ENCODE measurements at places on chromosomes 16 and 17.

DNA sequence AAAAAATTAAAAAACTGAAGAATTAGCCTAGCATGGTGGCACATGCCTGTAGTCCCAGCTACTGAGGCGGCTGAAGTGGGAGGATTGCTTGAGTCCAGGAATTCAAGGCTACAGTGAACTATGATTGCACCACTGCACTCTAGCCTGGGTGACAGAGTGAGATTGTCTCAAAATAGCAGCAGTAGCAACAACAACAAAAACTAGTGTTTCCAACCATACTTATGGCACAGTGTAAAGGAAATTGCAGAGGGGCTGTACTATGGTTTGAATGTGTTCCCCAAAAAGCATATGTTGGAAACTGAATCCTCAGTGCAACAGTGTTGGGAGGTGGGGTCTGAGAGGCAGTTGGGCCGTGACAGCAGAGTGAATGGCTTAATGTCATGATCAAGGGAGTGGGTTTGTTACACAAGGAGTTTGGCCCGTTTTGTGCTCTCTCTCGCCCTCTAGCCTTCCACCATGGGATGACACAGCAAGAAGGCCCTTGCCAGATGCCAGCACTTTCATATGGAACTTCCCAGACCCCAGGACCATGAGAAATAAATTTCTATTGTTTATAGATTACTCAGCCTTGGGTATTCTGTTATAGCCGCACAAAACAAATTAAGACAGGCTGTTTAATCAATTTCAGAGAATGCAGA is 70.0 kb downstream of the PGS1 start:
- no peak for DNase-seq

GRCh38 chr16:85750146-85750826 is 610 bp downstream of the C16orf74 start:
- no peak for DNase-seq

- peak; percentile 53 for DNase-seq
Observed at GRCh38 chr17:18141210-18141803, 32.8 kb downstream of the MYO15A start.

GRCh38 chr16:58488531-58488930 is 11.4 kb upstream of the NDRG4 start:
- DNase-seq, result no peak

- no peak for DNase-seq
Observed at GRCh38 chr16:46911038-46911437, 26.9 kb downstream of the GPT2 start.

DNA sequence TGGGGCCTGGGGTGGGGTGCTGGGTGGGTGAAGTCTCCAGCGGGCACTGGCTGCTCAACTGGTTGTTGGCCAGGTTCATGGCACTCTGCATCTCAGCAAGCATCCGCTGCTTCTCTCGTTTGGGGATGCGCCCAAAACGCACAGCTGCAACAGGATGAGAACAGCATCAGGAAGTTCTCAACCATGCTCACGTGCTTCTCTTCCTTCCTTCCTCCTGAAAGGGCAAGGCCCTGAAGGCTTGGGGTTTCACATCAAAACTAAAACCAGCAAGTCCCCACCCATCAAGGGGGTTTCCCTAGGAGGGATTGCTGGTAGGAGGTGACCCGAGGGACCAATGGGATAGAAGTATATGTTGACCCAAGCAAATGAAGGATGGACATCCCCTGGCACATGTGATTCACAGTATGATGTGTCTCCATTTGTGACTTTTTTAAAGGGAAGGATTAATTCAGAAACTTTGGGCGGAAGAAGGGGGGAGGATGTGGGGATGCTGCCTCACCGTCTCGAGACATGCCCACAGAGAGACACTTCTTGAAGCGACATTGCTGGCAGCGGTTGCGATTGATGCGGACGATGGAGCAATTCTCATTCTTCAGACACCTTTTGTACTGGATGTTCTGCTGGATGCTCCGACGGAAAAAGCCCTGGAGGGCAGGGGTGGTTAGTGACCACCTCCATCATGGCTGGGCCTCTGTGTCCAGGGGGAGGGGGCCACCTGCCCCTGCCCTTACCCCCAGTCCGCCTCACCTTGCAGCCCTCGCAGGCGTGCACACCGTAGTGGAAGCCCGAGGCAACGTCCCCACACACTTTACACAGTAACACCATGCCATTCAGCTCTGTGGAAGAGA is 4.2 kb downstream of the NR1D1 start:
- DNase-seq, result peak; percentile 49

DNA sequence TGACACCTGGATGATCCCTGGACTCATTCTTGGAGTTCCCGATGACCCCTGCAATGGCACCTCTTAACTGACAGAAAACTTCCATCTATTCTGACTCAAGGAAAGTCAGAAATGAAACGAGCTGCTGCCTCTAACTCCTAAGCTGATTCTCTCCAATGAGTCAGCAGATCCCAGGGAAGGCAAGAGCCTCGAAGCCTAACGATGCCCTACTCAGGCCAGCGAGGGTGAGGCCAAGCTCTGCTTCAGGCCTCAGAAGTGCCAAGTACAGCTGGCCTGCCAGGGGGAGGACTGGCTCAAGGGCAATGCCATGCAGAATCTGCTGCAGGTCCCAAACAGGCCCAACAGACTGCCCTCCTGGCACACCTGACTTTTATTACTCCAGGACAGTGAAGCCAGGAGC is 36.3 kb downstream of the PLXDC1 start:
- DNase-seq, result no peak

- no peak for DNase-seq
Observed at GRCh38 chr17:2172999-2173398, 118.1 kb downstream of the HIC1 start.

DNA sequence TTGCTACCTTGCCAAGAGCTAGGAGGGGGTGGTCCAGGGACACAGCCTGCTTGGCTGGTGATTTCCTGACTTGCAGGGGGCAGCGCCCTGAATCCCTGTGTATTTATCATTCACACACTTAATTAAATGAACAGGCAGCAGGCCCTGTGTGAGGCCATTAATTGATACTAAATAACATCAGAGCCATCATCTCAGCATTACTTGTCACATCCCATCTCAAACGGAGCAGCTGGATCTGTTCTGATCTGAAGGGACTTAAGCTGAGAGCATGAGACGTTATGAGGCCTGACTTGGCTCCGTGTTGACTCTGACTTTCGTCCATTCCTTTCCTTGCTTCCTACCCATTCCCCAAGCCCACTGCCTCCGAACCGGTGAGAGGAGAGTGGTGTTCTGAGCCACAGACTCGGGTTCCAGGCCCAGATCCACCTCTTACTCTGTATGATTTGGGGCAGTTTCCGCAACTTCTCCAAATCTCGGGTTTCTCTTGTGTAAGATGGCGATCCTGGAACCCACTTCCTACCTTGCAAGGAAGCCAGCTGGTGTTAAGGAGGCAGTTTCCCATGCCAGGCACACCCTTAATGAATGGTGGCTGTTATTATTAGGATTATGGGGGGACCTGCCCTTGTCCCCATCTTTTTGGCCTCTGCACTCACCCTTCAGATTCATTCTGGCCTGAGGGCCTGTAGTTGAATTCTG is 33.8 kb downstream of the CACNA1G start:
- no peak for DNase-seq

DNA sequence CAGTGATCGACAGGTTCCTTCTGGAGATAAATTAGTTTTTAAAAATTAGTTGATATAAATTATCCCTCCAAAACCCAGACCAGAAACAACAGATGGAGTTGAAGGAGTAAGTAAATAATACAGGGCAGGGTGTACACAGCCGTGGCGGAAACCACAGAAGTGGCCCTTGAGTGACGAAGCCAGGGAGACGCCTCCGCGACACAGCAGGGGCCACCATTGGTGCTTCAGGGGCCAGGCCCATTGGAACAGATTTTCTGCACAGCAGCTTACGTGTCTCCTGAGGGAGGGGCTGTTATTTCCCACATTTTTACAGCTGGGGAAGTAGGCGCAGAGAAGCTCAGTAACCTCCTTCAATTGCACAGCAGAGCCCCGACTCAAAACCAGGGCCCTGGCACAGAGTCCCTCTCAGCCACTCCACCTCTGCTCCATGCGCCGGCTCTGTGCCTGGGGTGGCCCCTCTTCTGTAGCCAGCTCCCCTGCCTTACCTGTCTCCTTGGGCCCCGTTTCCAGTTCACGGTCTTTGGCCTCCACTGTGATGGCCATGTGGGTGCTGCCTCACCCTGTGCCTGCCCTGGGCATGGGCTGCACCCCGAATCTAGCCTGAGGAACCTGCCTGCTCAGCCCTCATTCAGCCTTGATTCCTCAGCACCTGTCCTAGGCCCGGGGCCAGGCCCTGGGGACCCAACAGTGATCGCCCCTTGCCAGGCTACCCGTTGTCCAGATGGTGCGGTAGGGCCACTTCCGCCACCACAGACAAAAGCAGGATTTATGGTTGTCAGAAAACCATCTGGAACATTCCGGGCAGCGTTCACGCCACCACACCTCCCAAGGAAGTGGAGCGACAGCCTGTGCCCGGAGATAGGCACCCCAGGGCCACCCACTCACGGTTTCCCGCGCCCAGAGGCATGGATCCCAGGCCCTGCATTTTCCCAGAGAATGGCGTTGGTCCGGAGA is 128.5 kb upstream of the GSE1 start:
- DNase-seq, result no peak

GRCh38 chr17:68892658-68893057 is 62.5 kb downstream of the ABCA8 start:
- DNase-seq, result no peak

GRCh38 chr17:3794557-3795389 is 6.2 kb downstream of the ITGAE start:
- DNase-seq, result no peak

Measured in activated CD4-positive, alpha-beta T cell treated with anti-CD3 and anti-CD28 coated beads, Interleukin-2, amount 50 U/mL, for 24 hours (primary cell).